COLO829 (cell line): ENCODE measurements at places on chromosomes 12 and 14.

- DNase-seq: no peak
Measured at GRCh38 chr12:53004582-53004981, 1.7 kb upstream of the EIF4B start.

DNA sequence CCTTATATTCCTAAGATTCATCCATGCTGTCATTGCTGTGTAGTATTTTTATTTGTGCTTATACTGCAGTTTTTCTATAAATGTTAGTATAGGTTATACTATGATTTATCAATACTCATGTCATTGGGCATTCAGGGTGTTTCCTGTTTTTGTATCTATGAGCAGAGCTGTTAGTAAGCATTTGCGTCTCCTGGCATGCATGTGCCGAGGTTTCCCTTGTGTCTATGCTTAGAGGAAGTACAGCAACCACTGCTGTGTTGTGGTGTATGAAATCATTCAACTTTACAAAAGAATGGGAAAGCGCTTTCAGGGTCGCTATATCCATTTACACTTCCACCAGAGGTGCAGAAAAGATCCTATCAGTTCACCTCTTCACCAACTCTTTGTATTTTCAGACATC is 122.7 kb downstream of the RGS6 start:
- DNase-seq: no peak

DNA sequence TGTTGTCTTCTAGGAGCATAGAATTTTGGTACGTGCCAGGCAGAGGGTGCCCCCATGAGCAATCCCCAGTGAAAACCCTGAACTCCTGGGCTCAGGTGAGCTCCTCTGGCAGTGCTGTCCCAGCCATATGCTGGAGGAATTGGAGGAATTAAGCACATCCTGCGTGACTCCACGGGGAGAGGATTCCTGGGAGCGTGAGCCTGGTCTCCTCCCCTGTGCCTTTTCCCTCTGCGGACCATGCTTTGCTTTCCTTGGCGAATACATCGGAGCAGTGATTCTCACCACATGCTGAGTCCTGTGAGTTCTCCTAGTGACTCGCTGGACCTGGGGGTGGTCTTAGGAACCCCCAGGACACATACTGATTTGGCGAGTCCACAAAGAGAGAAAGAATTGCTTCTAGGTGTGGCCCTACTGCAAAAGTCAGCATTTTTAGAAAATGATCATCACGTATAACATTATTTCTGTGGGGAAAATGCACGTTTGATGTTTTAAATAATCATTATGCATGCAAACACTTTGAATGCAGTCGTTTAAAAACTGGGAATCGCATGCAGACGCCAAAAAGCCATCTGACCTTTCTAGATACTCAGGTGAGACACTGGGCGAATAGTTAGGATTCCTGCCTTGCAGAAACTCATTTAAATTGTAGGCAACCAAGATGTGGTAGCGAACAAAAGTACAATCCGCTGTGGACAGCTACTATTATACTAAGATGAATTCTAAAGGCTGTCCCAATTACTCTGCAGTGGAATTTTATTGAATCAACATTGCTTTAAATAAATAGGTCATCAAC is 370.9 kb downstream of the TMEM132D start:
- DNase-seq: no peak

- no peak for DNase-seq
Measured at GRCh38 chr12:112684742-112685141, 106.8 kb upstream of the RPH3A start.

DNA sequence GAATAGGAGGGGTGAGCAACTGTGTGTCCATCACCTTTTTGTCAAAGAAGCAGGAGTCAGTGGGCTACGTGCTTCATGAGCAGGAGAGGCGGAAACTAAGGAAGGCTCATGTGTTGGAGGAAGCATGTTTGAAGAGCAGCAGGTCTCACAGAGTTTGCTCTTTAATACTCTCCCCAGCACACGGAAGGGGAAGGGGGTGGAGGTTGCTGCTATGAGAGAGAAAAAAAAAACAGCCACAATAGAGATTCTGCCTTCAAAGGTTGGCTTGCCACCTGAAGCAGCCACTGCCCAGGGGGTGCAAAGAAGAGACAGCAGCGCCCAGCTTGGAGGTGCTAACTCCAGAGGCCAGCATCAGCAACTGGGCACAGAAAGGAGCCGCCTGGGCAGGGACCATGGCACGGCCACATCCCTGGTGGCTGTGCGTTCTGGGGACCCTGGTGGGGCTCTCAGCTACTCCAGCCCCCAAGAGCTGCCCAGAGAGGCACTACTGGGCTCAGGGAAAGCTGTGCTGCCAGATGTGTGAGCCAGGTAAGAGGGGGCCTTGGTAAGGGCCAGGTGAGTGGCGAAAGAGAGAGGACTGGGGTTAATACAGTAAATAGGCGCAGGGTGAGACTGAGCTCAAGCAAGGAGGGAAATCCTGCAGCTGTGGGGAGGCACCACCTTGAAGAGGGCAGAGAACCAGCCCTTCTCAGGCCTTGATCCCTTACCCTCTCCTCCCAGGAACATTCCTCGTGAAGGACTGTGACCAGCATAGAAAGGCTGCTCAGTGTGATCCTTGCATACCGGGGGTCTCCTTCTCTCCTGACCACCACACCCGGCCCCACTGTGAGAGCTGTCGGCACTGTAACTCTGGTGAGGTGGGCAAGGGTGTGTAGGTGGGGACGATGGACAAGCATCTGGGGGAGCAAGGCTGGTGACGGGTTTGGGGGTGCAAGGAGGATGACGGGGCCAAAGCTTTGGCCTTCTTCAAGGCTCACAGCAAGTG is at the start of gene CD27:
Gene CD27, plus strand, starts transcription at position 252 of the 985 bp plus-strand sequence. Its CDS starts 141 bp downstream, at position 393.
- no peak for DNase-seq

- DNase-seq: no peak
Measured at GRCh38 chr14:74838166-74838565, 37.8 kb downstream of the PROX2 start.

DNA sequence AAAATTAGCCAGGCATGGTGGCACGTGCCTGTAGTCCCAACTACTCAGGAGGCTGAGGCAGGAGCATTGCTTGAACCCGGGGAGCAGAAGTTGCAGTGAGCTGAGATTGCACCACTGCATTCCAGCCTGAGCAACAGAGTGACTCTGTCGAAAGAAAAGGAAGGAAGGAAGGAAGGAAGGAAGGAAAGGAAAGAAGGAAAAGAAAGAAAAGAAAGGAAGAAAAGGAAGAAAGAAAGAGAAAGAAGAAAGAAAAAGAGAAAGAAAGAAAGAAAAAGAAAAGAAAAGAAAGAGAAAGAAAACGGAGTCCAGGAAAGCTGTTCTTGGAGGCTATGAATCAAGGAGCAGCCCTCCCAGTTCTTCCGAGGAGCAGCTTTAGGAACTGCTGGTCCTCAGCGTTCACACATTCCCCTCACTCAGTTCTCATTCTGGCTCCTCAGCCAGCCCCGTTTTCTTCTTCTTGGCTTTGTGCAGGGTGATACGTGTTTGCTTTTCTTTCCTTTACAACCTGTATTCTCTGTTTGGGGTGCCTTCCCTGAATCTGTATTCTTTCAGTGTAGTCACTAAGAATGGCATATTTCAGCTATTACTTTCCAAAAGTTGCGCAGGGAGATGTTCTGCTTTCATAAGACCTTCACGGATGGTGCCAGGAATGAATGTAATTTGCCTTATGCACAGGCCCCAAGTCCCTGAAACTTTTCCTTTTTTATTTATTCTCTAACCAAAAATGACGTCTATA is 12.2 kb downstream of the FBXL14 start:
- no peak for DNase-seq

DNA sequence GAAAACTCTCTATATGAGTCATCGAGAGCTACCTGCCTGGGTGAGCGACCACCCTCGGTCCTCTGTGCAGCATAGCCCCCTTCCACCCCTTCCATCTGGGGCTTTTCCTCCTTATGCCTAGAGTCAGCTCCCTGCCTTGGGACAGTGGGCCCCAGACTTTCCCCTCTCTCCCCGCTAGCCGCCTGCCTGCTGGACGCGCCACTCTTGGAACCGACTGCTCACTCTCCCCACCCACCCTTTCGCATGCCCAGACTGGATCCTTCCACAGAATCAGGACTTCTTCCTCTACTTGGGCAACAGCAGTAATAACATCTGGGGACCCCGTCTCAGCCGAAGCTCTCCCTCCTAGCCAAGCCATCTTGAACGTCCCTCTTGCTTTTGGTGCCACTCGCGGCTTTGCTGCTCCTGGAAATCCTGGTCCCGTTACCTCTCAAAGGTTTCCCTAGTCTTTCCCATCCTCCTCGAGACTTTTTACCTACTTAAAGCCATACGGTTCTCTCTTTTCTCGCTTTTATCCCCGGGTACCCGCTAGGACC is 671 bp downstream of the ESYT1 start:
- no peak for DNase-seq

- DNase-seq: peak; percentile 7
Measured at GRCh38 chr12:90211017-90211416, 502.4 kb upstream of the ATP2B1 start.

DNA sequence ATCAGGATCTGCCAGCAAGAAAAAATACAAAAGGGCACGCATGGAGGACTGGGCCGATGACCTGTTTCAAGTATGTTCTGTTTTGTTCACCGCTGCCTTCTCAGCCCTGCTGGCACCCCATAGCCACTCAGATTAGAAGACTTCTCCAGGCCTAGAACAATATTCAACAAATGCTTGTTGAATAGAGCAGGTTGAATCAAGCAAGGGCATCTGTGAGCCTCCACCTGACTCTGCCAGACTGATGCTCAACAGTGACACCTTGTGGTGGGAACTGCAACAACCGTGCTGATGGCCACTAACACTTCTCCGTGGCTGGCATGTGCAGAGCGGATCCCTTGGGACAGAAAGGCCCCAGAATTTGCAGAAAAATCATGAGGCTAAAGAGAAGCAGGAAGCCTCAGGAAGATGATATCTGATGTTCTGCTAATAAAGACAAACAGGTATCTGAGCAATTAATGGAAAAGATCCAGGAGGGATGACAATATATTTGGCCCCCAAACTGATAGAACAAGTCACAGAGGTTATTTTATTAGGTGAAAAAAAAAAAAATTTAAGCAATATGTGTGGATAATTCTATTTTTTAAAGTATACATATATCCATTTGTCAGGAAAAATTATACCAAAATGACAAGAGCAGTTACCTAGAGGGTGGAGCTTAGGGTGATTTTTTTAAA is 114.3 kb downstream of the KSR2 start:
- peak; percentile 58 for DNase-seq

- no peak for DNase-seq
Measured at GRCh38 chr14:103393676-103394626, 8.7 kb downstream of the MARK3 start.

GRCh38 chr14:77730976-77731497 is 23.1 kb downstream of the SLIRP start:
- no peak for DNase-seq

DNA sequence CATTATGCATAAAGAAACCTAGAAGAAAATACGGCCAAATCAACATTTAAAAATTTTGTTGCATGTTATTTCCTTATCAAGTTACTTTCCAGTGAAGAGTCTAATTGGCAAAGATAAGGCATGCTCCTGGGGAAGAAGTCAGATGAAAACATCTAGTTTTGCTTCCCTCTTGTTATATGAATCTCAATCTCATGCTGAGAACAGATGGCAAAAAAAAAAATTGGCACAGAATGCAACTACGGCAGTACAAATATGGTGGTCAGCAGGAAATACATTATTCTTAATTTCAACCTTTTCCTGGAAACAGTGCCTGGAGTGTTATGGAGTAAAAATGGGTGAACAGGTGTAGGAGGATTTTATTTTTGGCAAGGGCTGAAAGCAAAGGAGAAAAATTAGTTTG is 32.8 kb downstream of the HECTD4 start:
- no peak for DNase-seq

DNA sequence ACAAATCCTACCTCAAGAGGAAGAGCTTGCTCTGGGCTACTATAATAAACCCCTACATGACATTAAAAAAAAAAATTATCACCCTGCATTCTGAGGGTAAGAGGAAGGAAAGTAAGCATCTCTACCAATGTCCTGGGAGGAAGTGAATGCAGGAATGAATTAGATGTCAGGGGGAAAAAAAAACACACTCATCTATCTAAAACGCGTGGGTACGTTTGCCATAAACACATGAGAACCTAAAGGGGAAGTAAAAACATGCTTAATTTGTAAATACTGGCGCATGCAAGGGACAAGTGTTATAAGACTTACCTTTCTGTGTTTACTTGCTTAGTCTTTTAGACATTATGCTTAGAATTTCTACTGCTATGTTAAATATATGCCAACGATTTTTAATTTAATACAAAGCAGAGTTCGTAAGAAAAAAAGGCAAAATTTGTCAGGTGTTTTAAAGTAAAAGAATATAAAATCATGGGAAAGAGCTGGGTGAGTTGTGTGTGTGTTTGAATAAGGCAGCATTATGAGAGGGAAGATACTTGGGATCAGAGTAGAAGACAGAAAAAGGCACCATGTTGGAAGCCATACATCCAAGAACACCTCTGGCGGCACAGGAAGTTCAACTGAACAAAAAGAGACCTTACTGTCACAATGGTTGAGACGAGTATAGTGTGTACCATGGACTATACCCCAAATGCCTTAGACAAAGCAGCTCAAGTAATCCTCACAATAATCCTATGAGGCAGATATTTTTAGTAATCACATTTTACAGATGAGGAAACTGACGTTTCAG is 1.5 kb downstream of the TMED8 start:
- no peak for DNase-seq

GRCh38 chr14:68243450-68244010 is 424.0 kb downstream of the RAD51B start:
- no peak for DNase-seq

DNA sequence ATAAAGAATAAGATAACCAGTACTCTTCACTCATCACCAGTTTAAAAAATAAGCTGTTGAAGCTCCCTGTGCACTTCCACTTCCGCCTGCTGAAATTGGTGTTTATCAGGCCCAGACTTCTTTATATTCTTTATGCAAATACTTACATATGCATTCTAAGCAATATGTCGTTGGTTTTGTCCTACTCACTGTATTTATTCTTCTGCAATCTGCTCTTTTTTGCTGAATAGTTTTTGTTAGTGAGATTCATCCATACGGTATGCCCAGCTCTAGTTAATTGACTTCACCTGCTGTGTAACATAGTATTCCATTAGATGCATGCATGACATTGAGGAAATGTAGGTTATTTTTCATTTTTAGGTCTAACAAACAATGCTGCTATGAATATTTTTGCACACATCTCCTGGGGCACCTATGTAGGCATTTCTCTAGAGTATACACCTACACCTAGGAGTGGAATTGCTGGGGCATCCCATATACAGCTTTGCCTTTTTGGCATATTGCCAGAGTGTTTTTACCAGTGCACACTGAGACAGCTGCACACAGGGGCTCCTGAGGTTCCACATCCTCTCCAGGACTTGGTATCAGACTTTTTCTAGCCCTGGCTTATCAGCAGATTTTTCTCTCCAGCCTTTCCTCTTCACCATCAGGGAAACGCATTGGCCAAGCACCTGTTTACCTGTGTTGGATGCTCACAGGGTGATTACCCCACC is 1.0 kb upstream of the NRIP2 start:
- DNase-seq: no peak
